Activated CD4-positive, alpha-beta T cell treated with anti-CD3 and anti-CD28 coated beads for 1 hour (primary cell): ENCODE measurements at places on chromosomes 3 and 15.
A peak's percentile ranks its signal among the peaks of the same experiment; 100 is the strongest.

DNA sequence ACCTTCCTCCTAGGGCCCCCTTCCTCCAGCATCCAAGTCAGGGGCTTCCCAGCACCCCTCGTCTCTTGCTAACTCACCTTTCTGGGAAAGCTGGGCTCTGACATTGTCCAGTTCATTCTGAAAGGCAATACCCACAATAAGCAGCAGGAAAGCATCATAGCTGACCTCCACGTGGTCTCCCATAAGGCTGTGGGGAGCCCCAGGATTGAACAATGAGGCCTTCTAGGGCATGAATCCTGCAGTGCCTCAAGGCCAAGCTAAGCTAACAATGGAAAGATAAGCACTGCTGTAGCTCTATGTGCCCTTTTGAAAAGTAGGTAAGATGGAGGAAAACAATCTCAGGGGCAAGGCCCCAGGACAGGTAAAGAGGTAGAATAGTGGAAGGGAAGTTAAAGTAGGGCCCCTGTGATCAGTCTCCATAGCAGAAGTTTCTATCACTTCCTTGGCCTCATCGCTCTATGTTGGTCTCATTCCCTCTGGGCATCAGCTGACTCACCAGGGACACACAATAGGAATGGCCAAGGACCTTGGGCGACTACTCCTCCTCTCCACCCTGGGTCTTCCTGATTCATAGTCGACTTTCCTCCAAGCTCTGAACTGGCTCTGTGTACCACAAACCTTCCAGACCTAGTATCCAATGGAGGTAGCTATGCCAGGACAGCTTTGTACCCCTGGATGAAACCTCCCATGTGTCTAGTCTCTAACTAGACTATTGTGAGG is 11.7 kb downstream of the TRAIP start:
- DNase-seq, result no peak

DNA sequence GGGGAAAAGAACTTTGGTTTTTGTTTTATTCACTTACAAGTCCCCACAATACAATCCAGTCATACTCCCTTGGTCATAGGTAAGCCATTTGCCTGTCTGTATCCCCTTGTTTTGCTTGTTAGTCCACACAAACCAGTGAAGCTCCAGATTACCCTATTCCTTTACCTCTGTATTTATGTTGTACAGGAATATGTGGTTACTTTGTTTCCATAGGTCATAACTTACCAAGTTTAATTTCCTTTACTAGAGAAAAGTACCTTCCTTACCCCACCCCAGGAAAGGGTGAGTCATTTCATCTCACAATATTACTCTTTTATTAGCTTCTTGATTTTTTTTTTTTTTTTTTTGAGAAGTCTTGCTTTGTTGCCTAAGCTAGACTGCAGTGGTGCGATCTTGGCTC is 113.4 kb upstream of the LRRFIP2 start:
- DNase-seq, result no peak

GRCh38 chr3:196207833-196208607 is 3.2 kb downstream of the ZDHHC19 start:
- DNase-seq, result peak; percentile 35

GRCh38 chr3:109806929-109807328 is 469.6 kb upstream of the DPPA4 start:
- no peak for DNase-seq

- DNase-seq, result no peak
Observed at GRCh38 chr3:54146506-54147239, 24.3 kb downstream of the CACNA2D3 start.

DNA sequence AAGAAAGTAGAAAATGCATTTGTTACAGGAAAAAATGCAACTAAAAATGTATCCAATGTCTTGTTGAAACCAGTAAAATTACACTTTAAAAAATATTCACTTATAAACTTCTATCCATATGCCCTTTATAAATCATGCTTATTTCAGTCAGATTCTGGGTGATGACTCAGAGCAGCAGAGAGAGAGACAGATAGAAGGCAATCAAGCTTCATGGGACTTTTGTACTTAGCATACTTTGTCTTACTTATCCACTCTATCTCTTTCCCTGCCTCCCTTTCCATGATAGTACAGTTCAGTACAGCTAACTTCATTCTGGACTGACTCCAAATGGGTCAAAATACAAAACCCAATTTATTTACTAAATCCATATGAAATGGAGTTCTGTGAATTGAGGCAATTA is 1438.2 kb downstream of the ZPLD1 start:
- DNase-seq, result no peak

DNA sequence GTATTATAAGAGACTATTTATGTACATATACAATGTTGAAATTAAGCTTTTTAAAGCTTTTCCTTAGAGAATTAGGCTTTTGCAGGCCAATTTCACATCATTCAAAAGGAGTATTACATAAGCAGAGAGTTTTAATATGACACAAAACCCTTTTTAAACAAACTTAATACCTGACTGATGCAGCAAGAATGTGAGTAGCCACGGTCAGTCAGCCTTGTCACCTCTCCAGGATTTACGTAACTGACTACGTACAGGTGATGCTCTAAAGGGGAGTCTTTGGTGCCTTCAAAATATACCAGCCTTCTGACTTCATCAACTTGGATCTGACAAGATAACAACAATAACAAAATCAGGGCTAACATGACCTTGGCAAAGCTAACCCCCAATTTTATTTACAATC is 44.2 kb upstream of the IGDCC4 start:
- DNase-seq, result no peak

DNA sequence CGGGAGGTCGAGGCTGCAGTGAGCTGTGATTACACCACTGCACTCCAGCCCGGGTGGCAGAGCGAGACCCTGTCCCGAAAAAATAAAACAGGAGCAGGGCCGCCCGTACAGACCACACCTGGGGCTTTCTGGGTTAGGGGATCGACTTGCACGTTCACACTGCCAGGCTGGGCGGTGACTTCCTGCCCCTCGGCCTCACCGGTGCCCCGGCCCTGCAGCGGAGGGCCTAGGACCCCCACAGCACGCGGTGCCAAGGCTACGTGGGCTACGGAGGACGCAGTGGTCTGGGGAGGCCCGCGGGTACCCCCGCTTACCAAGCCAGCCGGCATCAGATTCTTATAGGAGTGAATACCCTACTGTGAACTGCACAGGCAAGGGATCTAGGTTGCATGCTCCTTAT is 11.6 kb upstream of the TTC14 start:
- no peak for DNase-seq

DNA sequence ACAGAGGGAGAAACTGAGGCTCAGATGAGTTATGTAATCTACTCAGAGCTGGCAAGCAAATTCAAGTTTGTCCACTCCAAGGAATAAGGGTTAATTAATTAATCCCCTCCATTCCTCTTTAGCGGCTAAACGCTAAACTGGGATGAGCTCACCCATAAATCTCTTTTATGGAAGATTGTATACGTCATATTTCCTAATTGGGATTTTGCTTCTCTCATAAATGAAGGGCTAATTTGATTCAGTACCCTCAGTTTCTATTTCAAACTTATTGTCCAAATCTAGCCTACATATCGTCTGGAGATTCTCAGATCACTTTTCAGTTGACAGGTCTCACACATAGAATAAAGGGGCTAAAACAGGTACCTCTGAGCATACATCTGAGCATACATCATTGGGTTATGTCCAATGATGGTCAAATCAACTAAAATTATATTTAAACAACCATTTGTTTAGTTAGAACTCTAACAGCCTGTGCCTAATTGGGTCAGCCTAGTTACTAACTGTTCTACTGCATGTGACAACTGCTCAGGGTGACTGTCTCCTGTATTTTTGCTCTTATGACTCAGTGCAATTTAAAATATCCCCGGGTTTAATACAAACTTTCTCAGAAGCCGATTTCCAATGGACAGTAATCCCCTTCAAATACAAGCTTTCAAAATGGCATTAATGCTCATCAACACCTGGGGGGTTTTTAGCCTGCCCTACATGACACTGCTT is 57.6 kb upstream of the PLXND1 start:
- no peak for DNase-seq

DNA sequence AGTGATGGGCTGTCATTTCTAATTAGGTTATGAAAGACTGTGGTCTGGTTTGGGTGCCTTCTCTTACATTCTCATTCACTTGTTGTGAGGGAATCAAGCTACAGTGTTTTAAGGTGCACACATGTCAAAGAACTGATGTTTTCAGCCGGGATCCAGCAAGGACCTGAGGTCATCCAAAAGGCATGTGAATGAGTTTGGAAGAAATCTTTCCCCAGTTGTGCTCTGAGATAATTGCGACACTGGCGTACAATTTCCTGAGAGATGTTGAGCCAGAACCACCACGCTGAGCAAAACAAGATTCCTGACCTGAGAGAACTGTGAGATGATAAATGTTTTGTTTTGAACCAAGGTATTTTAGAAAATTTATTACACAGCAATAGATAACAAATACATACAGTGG is 295.3 kb upstream of the SLITRK3 start:
- DNase-seq, result no peak

GRCh38 chr15:90481023-90481422 is 48.7 kb upstream of the CRTC3 start:
- peak; percentile 10 for DNase-seq

DNA sequence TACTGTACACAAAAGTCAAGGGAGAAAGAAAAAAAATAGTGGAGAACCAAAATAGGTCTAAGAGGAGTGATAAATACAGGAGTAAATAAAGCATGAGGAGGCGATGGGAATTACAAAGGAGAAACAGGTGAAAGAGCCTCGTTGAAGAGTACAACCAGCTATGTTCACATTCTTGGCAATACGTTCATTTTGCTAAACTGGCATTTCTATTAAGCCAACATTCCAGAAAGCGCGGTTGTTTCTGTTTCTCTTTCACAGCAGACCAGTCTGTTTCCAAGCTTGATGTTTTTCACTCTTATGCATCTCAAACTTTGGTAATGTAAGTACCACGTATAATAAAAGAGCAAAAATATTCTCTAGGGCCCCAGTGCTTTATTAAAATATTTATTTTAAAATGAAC is 74.5 kb downstream of the NSUN3 start:
- DNase-seq, result no peak

DNA sequence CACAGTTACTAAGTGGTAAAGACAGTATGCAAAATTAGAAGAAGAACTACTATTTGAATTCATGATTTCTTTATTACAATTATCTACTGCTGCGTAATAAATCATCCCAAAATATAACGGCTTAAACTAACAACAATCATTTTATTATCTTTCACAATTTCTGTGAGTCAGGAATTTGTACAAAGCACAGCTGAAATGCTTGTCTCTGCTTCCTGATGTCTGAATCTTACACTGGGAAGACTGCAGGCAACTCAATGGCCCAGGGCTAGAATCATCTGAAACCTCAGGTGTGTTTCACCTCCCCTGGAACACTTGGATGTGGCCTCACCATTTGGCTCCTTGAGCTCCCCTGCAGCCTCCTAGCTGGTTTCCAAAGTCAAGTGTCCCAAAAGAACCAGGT is 145.1 kb downstream of the MAGI1 start:
- DNase-seq, result no peak

GRCh38 chr3:64022451-64023186 is 675 bp downstream of the PSMD6 start:
- no peak for DNase-seq

- DNase-seq, result no peak
Observed at GRCh38 chr3:143287403-143287802, 167.8 kb downstream of the CHST2 start.

GRCh38 chr15:89395461-89395871 is 60.8 kb upstream of the POLG start:
- no peak for DNase-seq

- no peak for DNase-seq
Observed at GRCh38 chr3:169356284-169356955, 307.1 kb downstream of the MECOM start.
